ENCODE measurements at places on chromosomes 7 and 10.

DNA sequence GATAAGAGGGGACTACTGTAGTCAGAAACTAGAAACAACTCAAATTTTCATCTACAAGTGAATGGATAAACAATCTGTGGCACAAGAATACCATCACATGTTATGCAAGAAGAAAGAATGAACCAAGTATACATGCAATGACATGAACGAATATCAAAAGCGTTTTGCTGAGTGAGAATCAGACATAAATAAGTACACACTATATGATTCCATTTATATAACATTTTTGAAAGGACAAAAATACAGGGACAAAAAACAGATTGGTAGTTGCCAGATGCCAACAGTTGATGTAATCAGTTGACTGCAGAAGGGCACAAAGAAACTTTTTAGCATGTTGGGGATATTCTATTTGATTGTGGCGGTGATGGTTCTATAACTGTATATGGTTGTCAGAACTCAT lies 33.6 kb downstream of the CTNNA3 start:
- DNase-seq = no peak

GRCh38 chr7:26070290-26070689 lies 81.7 kb upstream of the NFE2L3 start:
- no peak for DNase-seq

GRCh38 chr7:83751217-83751616 lies 102.3 kb upstream of the SEMA3E start:
- no peak for DNase-seq

GRCh38 chr10:13231190-13231589 lies 3.0 kb downstream of the UCMA start:
- no peak for DNase-seq

DNA sequence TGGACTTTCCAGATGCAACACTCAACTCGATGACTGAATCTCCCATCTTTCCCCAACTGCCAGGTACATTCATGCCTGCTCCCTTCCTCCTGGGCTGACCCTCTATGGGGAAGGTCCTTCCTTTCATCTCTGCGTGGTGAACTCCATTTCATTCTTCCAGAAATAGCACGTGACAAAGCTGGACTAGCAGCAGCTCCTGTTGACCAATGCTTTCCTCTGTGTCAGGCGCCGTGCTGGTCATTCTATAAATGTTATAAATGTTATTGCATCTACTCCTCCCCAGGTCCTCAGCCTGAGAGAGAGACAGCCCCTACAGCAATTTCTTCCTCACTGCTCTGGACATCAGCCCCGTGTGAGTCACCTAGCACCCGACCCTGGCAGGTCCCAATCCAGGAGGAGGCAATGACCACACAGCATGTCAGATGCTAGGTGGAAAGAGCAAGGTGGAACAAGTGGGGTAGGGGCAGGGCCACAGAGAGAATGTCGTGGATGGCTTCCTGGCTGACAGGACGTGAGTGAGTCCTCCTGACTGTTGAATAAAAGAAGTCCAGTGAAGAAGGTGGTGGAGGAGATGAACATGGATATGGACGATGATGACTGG lies 178.1 kb downstream of the ADAM12 start:
- no peak for DNase-seq

Measured in T-helper 2 cell (primary cell).